ENCODE measurements at places on chromosomes 2 and 18. TPM values are rescaled to one million over a fixed set of nuclear protein-coding genes. Genes with fewer than 3 reads are reported as not detected.

- DNase-seq: no peak
Measured at GRCh38 chr2:160306985-160307384, 106.9 kb upstream of the ITGB6 start.

- no peak for DNase-seq
Measured at GRCh38 chr2:58378152-58378551, 137.0 kb upstream of the FANCL start.

PCARE gene
- total RNA-seq: not detected

- DNase-seq: no peak
Measured at GRCh38 chr18:46570666-46571065, 86.4 kb downstream of the LOXHD1 start.

IL1RL1 gene
- total RNA-seq: not detected

- DNase-seq: no peak
Measured at GRCh38 chr2:46568212-46569009, 89.0 kb downstream of the TMEM247 start.

UGT1A9 gene
- total RNA-seq: not detected

GRCh38 chr2:60534052-60534685 is 19.3 kb downstream of the BCL11A start:
- DNase-seq: no peak

GRCh38 chr2:98647636-98648035 is 39.2 kb downstream of the UNC50 start:
- DNase-seq: no peak

DNA sequence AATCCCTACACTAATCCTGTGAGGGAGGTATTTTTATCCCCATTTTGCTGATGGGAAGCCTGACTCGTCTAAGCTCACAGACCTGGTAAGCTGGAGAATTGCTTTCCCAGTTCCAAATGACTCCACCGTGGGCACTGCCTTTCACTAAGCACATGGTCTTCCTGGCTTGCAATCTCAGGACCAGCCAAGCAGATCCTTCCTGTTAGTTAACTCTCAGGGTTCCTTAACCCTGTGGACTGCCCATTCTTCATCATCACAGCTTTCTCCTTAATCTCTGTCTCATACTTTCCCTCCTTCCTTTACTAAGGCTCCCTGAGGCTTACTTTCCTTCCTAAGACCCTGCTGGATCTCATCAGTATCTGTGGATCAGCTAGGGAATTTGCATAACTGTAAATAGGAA is 122.2 kb upstream of the ZEB2 start:
- DNase-seq: no peak

WNT10A gene
- total RNA-seq: 0.20 TPM

GRCh38 chr2:219995991-219996765 is 368.7 kb downstream of the SLC4A3 start:
- DNase-seq: no peak

DNA sequence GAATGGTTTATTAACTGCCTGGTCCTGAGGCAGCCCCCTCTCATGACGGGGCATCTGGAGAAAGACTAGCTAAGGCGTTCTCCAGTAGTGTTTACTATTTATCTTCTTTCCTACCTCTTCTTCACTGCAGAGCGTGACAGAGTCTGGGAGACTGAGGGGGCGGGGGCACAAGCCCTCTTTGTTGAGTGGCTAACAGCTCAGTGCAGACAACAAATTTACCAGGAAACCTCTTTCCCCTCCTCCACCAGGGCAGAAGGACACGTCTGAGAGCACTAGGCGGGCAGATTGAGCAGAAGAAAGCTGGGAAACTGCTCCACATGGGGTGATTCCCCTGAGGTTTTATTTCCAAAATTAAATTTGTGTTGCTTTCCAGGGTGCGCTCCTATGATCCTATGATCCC is 322.1 kb downstream of the CNTNAP5 start:
- no peak for DNase-seq

MOGAT1 gene
- total RNA-seq: not detected

DLX2 gene
- total RNA-seq: 1.1 TPM

IL1R2 gene
- total RNA-seq: 0.57 TPM

BCL11A gene
- 9.8 TPM for total RNA-seq

DNA sequence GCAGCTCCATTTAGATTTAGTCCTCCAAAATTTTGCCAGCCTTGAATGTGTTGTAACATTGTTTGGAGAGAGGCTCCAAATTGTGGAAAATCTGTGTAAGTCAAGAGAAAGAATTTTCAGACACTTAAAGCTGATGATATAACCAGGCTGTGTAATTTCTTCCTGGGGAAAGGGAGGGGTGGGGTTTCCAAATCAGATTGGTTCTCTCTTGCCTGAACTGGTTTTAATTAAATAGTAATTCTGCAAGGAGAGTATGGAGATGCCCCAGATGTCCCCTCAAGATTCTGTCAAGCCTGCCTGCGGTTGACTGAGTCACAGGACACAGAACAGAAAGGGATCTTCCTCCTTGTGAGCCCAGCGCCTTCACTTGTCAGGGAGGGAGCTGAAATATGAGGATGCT is 54.5 kb downstream of the C18orf63 start:
- DNase-seq: peak; percentile 4

COL4A4 gene
- 0.10 TPM for total RNA-seq

DNA sequence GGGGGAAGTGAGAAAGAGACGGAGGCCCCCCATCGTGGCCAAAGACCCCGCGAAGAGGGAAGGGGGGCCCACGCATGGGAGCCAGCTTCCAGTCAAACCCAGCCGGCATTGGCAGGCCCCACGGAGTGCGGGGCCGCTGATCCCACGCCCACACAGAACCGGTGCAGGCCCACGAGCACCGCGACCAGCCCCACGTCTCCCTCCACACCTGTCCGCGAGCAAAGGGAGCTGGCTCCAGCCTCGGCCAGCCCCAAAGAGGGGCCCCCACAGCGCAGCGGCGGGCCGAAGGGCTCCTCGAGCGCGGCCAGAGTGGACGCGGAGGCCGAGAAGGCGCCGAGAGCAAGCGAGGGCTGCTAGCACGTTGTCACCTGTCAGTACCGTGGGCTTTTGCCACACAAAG is 125.0 kb upstream of the TWIST2 start:
- no peak for DNase-seq

DNA sequence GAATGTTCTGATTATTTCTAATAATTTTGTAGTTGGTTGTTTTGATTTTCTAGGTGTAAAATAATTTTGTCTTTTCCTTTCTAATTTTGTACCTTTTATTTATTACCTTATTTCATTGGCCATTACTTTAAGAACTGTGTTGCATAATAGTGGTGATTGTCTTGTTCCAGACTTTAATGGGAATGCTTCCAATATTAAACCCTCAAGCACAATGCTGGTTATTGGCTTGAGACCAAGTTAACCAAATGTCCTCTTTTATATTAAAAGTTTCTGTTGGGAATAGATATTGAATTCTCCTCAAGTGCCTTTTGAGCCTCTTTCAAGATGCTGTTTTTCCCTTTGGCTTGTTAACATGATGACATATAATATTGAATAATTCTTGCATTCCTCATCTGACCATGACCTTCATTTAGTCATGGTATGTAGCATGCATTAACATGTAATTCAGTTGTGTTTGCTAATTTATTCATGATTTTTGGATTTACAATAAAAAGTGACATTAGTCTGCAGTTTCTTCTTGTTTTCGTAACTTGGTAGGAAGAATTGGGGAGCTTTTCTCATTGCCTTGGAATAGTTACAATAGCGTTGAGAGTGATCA is 141.7 kb downstream of the DIS3L2 start:
- no peak for DNase-seq

DNA sequence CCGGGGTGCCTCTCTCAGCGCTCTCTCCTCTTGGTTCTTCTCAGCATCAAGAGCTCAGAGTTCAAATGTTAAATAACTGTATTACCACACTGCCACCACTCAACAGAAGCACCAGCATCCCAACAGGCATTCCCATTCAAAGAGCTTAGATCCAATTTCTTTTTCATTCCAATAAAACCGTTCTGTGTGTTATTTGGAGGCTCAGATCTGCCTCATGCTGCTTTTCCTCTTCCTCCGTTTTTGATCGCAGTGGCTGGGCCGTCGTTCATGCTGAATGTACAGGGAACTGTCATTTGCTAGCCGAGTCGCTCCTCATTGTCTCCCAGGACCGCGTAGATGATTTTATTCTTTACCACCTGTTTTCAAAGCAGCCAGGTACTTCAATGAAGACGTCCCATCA is 798.9 kb upstream of the SALL3 start:
- no peak for DNase-seq

DNA sequence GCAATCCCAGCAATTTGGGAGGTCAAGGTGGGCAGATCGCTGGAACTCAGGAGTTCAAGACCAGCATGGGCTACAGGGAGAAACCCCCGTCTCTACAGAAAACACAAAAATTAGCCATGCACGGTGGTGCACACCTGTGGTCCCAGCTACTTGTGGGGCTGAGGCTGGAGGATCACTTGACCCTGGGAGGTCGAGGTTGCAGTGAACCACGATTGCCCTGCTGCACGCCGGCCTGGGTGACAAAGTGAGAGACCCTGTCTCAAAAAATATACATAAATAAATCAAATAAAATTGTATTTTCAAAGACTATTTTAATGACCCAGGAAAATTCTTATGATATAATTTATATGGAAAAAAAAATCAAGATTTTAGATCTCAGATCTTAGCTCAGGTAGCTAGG is 191.5 kb downstream of the ZFP36L2 start:
- no peak for DNase-seq
